CD8-positive, alpha-beta memory T cell (primary cell): ENCODE measurements at places on chromosomes 5 and 9.

- DNase-seq = no peak
Measured at GRCh38 chr5:103487822-103488493, 74.6 kb downstream of the NUDT12 start.

DNA sequence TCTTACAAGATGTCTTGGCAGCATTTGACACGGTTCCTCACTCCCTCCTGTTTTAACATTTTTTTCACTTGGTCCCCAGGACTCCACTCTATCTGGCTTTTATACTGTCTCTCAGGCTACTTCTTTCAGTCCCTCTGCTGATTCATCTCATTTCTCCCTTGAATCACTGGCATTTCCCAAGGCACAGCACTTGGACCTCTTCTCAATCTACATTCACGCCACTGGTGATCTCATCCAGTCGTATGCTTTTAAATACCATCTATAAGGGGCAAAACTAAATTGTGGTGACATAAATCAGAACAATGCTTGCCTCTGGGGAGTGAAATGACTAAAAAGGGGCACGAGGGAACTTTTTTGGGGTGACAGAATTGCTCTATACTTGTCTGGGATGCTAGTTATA, 47.1 kb downstream of the MAPKAP1 start:
- DNase-seq = no peak

DNA sequence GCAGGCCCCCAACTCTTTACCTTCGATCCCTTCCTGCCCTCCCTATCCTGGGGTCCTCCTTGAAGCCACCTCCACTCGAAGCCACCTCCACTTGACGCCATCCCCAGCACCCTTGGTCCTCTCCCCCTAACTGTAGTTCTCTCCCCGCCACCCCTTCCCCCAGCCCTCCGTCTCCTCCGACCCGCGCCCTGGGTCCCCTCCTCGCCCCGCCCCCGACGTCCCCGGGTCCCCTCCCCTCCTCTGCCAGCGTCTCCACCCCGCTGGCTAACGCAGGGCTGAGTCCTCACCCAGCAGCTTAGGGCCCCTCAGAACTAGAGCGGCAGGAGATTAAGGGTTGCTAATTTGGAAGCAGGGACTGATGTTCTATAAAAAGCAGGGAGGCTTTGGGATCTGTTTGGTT, 30.6 kb upstream of the ANKRD33B start:
- no peak for DNase-seq

DNA sequence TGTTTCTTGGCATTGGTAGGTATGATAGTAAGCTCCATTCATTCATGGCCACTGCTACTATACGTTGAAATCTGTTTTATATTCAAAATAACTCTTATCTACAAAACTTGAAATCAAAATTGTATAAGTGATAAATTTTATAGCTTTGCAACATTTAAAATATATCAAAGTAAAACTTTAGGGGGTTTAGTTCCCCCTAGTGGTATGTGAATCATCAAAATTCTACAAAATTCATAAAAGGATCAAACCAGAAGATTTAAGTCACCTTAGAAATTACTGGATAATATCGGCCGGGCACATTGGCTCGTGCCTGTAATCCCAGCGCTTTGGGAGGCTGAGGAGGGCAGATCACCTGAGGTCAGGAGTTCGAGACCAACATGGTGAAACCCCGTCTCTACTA, 243.0 kb upstream of the CDH18 start:
- DNase-seq = no peak

DNA sequence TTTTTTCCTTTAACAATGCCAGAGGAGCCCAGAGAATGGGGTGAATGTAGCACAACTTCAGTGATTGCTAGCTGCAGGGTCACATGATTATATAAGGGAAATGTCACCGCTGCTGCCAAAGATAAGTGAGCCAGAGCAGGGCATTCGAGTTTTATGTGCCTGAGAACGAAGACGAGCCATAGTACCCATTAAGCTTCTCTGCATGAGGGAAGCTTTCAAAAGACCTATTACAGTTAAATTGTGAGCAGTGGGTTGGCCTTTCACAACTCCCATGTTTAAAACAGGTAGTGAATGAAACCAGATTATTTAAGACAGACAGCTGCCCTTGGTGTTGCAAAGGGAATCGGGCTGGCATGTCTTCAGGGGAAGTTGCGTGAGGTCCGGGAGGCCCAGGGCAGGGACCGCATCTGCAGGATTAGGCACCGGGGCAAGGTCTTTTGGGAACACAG, 82.4 kb upstream of the TNFAIP8 start:
- no peak for DNase-seq

DNA sequence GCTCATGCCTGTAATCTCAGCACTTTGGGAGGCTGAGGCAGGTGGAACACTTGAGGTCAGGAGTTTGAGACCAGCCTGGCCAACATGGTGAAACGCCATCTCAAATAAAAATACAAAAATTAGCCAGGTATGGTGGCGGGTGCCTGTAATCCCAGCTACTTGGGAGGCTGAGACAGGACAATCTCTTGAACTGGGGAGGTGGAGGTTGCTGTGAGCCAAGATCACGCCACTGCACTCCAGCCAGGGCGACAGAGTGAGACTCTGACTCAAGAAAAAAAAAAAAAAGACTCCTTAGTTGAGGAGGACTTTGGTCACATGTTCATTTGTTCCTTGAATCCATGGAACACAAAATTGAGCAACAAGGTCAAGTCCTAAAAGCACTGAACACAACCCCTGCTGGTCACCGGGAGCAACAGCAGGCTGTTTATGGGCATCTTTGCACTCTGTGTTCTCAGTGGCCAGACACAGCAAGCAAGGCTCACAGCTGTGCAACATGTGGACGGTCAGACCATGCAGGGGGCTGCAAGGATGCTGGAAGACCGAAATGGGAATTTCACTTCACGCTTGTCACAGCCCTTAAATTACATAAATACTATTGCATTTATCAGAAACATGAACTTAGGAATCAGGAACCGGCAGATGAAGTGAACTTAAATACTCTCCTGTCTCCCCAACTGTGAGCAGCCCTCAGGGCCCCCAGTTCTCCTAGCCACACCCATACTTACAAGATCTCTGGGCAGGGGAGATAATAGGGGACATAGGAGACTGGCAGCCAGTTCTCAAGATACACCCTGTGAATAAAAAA, 2.8 kb downstream of the GBGT1 start:
- peak; percentile 20 for DNase-seq

GRCh38 chr9:97980918-97981845, 2.0 kb upstream of the ANP32B start:
- peak; percentile 17 for DNase-seq

GRCh38 chr5:107294211-107294550, 376.6 kb downstream of the EFNA5 start:
- DNase-seq = no peak

DNA sequence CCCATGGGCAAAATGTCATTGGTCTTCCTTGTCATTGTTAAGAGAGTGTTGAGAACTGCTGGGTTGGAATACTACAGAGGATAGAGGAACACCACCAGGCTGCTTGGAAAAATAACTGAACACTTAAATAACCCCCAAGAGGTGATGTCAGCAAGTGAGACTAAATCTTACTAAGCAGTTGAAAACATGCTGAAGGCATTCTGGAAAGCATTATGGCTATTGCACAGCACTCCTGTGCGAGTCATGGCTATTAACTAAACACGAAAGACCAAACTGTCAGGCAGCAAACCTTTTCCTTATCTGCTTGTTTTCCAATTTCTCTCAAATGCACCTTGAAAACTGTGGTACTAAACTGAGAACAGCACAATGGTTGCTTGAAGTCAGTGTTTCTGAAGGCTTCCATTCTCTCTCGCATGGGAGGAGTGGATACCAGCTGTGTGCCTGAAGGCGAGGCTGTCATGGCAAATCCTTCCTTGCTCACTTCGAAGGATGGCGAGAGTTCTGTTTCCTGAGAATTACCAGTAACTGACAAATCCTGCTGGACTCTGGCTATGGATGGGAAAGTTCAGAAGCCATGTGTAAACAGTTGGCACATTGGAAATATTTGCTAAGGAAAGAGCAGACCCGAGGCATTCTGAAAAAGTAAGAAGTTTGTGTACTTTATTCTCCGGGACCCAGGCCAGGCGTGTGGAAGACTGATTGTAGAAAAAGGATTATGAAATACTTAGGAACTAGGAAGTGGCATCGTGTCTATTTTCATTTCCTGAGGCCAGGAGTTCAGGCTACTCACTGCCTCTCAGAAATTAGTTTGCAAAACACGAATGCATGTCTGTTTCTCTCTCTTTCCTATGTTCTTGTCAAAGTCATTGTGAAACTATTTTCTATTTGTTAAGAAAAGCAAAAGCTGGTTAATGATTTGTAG, 182.1 kb downstream of the DMRT2 start:
- no peak for DNase-seq

GRCh38 chr5:141703133-141703561, 21.1 kb upstream of the ARAP3 start:
- DNase-seq = no peak

DNA sequence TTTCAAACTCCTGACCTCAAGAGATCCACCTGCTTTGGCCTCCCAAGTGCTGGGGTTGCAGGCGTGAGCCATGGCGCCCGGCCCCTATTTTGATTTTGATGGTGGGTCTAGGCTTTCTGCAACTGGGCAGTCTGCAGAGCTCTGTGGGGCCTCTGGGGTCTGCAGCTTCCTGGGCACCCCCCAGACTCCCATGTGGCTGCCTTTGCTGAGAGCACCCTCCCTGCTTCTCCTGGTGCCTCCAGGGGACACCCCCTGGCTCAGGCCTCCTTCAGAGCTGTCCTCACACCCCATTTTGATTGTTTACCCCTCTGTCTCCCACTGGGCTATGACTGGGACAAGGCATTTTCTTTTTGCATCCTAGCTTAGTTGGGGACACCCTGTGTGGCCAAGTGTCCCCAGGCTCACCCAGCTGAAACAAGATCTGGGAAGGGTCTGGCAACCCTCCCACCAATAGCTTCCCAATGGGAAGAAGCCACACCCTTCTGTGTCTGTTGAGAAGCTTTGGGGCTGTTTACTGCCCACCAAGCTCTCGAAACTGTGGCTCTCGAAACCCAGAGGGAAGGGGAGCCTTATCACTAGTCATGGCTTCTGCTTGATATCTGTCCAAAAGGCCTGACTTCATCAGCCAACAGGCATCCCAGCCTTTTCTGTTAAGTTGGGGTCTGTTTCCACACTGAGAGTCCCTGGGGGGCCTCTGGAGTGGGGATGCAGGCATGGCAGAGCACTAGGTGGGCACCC, 204.4 kb upstream of the IER5L start:
- DNase-seq = no peak

- peak; percentile 35 for DNase-seq
Measured at GRCh38 chr5:142015781-142016533, 3.1 kb upstream of the GNPDA1 start.

GRCh38 chr5:94777056-94777880, 158.8 kb downstream of the SLF1 start:
- no peak for DNase-seq

- DNase-seq = no peak
Measured at GRCh38 chr9:16213781-16214515, 656.5 kb downstream of the BNC2 start.

DNA sequence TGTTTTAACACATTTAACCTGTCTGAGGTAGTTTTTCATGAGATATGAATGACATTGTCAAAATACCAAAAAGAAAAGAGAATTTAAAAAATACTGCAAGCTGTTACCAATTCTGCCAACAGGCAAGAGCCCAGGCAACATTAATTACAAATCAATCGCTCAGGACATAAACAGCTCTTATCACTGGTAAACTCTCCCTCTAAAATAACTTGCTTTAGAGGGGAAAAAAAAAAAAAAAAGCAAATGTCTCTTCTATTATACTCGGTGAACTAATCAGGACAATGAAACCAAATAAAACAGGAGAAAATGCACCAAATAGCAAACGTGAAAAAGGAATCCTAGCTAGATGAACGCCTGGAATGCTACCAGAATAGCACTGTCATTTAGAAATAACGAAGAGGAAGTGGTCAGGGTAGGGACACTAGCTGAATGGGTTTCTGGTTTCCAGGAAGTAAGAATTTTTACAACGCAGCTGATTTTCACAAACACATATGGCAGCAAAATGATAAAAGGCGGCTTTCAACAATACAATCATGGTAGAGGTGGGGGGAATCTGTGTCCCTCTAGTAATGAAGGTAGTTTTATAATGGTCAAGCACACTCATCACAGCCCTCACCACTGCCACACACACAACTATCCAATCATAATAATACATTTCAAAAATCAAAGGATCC, 94.9 kb downstream of the DENND1A start:
- DNase-seq = no peak

- no peak for DNase-seq
Measured at GRCh38 chr9:36991516-36992134, 42.4 kb downstream of the PAX5 start.

GRCh38 chr5:83048277-83048676, 28.9 kb downstream of the TMEM167A start:
- no peak for DNase-seq
